ENCODE measurements at places on chromosomes 3 and 15.

DNA sequence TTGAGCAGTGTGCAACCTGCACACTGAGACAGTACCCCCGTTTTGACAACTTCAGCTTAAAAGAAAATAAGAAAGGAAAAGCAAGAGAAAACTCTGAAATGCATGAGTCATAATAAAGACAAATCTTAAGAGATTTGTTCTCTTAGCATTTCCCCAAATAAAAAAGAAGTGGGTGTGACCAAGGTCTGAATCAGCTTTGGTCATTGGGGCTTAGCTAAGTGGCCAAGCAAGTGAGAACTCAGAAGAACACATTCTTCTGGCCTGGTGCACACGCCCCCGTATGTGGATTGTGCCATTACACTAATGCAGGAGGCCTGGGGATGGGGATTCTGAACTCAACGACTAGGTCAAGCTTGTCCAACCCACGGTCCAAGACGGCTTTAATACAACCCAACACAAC lies 56.9 kb upstream of the PDZRN3 start:
- DNase-seq = peak; percentile 61

DNA sequence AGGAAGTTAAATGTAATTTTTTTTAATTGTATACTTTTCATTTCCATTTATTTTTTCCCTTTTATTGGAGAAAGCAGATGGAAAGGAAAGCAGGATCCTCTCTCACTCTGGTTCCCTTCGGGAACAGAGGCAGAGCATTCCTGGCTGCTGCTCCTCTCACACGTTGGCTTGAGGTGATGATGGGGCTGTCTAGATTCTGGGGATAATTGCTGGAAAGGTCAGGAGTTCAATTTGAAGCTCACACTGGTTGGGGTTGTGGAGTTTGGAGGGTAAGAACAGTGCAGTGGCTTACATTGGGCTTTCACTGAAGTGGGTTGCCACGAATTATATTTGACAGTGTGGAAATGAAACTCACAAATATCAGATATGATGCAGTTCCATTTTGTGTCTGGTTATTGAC lies 57.6 kb downstream of the RARB start:
- DNase-seq = no peak

DNA sequence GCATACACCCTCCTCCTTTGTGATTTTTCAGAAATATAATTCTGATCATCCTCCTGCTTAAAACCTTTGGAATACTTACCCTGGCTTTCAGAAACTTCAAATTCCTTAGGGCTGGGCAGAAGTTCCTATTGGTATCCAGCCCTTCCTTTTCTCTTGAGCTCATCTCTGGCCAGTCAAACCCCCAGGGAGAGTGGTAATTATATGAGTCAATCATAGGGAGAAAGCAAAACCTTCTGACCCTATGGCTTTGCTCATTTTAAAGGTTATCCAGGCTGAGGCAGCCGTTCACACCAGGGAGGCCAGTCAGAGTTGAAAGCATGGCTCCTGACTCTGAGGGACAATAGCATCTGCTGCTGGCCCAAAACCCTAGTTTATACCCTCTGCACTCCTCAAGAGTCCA lies 23.9 kb upstream of the CTNNB1 start:
- DNase-seq = no peak

- DNase-seq = no peak
Measured at GRCh38 chr3:195059006-195059350, 212.0 kb downstream of the XXYLT1 start.

GRCh38 chr3:167969548-167969947 lies 126.2 kb downstream of the GOLIM4 start:
- no peak for DNase-seq

GRCh38 chr3:78913711-78914110 lies 854.1 kb downstream of the ROBO1 start:
- no peak for DNase-seq

DNA sequence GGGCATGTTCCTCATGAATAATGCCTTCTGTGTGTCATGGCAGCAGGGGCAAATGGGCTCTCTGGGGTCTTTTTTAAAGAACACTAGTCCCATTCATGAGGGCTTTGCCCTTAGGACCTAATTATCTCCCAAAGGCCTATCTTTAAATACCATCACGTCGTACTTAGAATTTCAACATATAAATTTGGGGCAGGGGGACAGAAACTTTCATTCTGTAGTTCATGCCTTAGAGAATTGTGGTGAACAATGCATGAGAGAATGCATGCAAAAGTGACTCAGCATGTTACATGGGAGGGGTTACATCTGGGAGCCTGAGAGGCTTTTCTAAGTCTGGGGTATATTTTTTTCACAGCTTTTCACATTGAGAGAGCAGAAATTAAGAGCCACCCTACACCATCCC lies 208.5 kb upstream of the ROPN1 start:
- no peak for DNase-seq

GRCh38 chr3:133276594-133276993 lies 123.3 kb upstream of the BFSP2 start:
- DNase-seq = no peak

- DNase-seq = no peak
Measured at GRCh38 chr3:111979434-111980038, 710 bp downstream of the ABHD10 start.

- DNase-seq = peak; percentile 69
Measured at GRCh38 chr3:12294885-12295580, 6.2 kb downstream of the PPARG start.

DNA sequence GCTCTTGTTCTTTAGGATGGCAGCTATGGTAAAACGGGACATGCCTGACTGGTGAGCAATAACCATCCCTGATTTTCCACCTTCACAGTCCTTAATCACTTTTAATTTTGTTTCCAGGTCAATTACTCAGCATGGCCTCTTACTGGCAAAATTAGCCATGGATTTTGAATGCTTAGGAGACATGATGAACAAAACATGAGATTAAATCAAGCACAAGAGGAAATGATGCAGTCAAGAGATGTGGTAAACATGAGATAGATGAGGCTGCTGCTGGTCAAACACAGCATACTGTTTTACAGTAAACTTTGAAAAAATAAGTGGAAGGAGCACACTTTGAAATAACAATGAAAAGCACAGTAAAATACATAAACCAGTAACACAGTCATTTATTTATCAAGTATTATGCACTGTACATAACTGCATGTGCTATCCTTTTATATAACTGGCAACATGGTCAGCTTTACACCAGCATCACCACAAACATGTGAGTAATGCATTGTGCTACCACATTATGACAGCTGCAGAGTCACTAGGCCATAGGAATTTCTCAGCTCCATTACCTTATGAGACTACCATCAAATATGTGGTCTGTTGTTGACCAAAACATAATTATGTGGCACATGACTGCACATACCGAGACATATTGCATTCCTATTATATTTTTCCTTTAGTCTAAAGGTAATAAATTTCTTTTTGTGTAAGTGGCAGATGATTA lies 30.1 kb upstream of the ZNF502 start:
- peak; percentile 39 for DNase-seq

GRCh38 chr3:138717348-138717747 lies 108.8 kb downstream of the FAIM start:
- DNase-seq = no peak

Measured in mammary epithelial cell (primary cell).